ENCODE measurements at places on chromosomes 1 and 21.

DNA sequence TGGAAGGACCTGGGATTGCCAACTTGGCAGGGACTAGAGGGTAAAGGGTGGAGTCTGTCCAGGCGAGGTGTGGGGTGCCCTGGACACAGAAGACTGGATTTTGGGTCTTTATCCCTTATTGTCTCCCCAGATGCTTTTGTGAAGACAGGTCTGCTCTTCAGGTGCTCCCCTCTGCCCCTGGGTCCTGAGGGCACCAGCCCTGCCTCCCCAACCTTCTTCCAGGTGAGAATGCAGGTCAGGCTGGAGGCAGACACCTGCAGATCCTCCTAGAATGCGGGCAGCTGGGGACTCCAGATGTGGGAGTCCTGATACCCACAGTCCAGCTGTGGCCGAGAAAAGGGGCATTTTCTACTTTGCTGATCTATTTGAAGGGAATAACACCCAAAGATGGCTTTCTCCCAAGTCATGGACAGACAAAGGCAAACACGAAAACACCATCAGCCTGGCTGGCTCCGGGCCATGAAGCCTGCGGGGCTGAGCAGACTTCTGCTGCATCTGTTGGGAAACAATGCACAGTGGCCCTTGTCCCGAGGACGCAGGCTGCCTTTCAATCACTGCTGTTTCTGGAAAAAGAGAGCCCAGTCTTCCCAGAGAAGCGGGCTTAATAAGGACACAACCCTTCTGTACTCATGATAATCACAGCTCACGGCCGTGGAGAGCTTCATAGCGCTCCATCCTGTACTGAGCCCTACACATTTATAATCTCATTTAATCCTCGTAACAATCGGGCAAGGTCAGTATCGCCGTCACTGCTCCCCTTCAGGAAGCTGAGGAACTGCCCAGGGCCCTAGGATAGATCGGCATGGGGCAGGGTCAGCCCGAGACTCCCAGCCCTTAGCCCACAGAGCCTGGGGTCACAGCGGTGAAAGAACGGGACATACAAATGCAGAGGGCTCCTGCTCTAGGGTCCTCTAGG, 62.0 kb upstream of the ABCG1 start:
- H3K27ac ChIP-seq, result no peak overlapping the region
- no peaks in the 10 kb centered on the region for H3K27me3 ChIP-seq
- H3K4me3 ChIP-seq, result no peak overlapping the region
- no peak for DNase-seq
- H3K36me3 ChIP-seq, result no peaks in the 10 kb centered on the region

GRCh38 chr1:14173598-14173997, 424.9 kb upstream of the KAZN start:
- H3K27ac ChIP-seq, result no peak overlapping the region
- no peaks in the 10 kb centered on the region for H3K36me3 ChIP-seq
- no peaks in the 10 kb centered on the region for H3K27me3 ChIP-seq
- no peak for DNase-seq
- no peak overlapping the region for H3K4me3 ChIP-seq

DNA sequence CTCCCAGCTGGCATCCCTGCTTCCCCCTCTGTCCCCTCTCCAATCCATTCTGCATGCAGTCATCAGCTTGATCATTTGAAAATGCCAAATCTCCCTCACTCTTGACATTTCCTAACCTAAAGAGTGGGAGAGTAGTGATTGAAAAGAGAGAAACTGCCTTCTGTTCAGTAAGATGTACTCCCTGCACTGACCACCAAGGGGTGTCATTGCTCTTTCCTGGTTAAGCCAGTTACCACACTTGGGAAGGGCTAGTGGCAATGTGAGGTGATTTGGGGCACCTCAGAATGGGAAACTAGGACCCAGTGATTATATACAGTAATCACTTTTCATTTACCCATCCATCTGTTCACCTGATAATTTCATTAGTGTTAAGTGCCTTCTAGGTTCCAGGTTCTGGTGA, 6.9 kb upstream of the TMEM269 start:
- H3K36me3 ChIP-seq, result peaks cover 84% of the 10 kb centered on the region
- H3K27me3 ChIP-seq, result no peaks in the 10 kb centered on the region
- no peak for DNase-seq

DNA sequence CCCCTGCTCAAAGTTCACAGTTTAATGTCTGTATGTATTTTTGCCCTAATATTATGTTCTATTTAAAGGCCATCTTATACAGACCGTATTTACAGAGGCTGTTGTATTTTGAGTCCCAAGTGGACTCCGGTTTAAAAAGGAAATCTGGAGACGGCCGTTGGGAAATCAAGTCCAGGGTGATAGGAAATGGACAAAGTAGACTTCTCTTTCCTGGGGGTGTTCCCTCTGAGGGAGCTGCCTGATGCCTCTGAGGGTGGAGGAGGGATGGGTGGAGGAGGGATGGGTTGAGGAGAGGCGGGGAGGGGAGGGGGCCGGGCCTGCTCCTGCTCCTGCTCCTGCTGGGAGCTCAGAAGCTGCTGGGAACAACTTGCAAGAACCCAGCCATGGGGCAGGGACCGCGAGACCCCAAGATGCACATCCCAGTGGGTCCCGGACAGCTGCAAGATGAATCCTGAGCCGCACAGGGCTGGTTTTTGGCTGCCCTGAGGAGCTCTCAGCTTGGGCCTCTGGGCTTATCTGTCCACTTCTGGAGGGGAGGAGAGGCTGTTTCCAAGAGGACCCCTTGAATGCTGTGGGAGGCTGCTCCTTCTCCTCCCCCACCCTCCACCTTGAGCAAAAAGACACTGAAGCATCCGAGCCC, 12.0 kb upstream of the ACTL8 start:
- H3K4me1 ChIP-seq, result no peaks in the 10 kb centered on the region
- no peak overlapping the region for H3K27ac ChIP-seq
- no peaks in the 10 kb centered on the region for H3K36me3 ChIP-seq
- H3K4me3 ChIP-seq, result no peak overlapping the region
- DNase-seq, result no peak

GRCh38 chr1:232690285-232690935, 60.5 kb upstream of the SIPA1L2 start:
- no peaks in the 10 kb centered on the region for H3K27me3 ChIP-seq
- H3K4me1 ChIP-seq, result no peaks in the 10 kb centered on the region
- H3K36me3 ChIP-seq, result no peaks in the 10 kb centered on the region
- no peak for DNase-seq
- no peak overlapping the region for H3K27ac ChIP-seq
- H3K4me3 ChIP-seq, result no peak overlapping the region
